ENCODE measurements at places on chromosomes 2 and 18.

- DNase-seq: no peak
Observed at GRCh38 chr2:194264586-194264985, 1392.4 kb upstream of the SLC39A10 start.

DNA sequence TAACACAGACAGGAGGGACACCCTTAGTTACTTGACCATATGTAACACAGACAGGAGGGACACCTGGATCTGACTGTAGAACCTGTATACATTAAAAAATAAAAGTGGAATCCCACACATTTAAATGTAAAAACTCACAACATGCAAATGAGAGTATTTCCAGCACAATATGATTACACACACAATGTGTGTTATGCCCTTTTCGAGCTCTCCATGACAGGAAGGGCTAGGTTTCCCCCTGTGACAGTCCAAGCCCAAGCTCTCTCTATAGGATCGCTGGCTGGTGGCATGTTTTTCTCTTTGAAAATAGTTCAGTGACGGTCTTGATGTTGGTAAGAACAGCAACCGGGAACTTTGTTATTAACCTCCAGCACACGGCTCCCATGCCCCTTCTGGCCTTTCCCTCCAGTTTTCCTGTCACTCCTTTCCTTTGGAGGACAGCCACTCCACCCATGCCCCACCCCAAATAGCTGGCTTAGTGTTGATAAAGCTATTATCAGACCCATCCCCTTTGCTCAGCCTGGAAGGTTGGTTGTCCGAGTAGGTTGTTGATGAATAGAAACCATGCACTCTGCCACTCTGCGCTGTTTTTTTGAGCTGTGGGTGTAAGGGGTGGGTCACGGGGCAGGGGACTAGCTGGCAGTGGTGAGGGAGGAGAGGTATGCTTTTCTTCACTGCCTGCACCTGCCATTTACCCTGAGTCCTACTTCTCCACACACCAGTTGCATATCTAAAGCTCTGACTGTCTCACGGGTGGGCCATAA lies 2.7 kb downstream of the RASGRP3 start:
- DNase-seq: no peak

GRCh38 chr2:129396980-129397599 lies 582.4 kb upstream of the RAB6C start:
- DNase-seq: no peak

- no peak for DNase-seq
Observed at GRCh38 chr2:67760995-67761394, 301.8 kb downstream of the C1D start.

- no peak for DNase-seq
Observed at GRCh38 chr2:29765721-29766120, 155.7 kb downstream of the ALK start.

- DNase-seq: no peak
Observed at GRCh38 chr2:156005531-156005930, 327.0 kb downstream of the NR4A2 start.

GRCh38 chr2:133360882-133361281 lies 207.4 kb downstream of the NCKAP5 start:
- DNase-seq: no peak

GRCh38 chr18:10376731-10377130 lies 77.7 kb upstream of the APCDD1 start:
- no peak for DNase-seq

- DNase-seq: no peak
Observed at GRCh38 chr2:216107760-216108159, 1.4 kb upstream of the XRCC5 start.

GRCh38 chr18:8351161-8351560 lies 258.1 kb upstream of the RAB12 start:
- DNase-seq: no peak

- DNase-seq: no peak
Observed at GRCh38 chr2:39608263-39608575, 57.5 kb upstream of the TMEM178A start.

DNA sequence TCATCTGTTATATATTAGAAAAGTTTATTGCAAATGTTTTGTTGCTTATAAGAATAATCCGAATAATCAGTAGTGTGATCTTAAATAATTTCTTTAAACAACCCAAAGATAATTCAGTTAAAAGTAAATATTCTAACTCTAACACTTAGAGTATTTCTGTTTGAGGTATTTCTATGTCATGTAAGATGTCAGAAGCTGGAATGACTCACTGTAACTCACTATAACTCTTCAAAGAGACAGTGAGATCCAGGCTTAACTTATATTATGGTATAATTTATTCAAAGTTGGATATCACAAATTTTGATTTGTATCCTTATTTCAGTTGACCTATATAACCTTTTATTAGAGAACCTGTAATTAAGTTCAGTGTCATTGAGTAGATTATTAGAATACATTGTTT lies 6.9 kb downstream of the MBD5 start:
- DNase-seq: no peak

DNA sequence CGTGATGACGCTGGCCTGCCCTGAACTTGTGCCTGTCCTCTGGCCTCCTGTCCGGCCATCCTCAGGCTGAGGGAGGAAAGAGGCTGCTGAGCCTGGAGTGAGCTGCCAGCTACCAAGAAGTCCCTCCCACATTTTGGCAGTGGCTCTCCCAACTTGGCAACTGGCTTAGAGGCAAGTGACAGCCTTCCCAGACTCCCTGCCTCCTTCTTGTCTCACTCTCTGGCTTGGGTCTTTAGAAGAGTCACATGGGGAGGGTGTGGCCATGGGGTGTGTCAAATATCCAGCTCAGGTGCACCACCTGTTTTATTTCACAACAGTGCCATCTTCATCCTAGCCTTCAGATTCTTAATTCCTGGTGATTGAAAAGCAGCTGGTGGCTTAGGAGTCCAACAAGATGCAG lies 222.9 kb downstream of the PRKCE start:
- DNase-seq: no peak

GRCh38 chr2:138601458-138602165 lies 100.0 kb downstream of the SPOPL start:
- no peak for DNase-seq

DNA sequence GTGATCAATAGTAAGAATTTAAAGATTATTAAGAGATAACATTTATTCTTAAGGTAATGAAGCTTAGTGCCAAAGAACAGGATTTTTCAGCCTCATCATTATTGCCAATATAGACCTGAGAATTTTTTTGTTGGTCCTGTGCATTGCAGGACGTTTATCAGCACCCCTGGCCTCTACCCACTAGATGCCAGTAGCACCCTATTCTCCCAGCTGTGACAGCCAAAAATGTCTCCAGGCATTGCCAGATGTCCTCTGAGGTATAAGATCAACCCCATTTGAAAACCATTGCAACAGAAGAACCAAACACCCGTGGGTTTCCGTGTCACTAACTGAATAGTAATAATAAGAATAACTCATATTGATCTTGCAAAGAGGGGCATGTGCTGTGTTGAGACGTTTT lies 700.0 kb upstream of the SOX11 start:
- DNase-seq: no peak

DNA sequence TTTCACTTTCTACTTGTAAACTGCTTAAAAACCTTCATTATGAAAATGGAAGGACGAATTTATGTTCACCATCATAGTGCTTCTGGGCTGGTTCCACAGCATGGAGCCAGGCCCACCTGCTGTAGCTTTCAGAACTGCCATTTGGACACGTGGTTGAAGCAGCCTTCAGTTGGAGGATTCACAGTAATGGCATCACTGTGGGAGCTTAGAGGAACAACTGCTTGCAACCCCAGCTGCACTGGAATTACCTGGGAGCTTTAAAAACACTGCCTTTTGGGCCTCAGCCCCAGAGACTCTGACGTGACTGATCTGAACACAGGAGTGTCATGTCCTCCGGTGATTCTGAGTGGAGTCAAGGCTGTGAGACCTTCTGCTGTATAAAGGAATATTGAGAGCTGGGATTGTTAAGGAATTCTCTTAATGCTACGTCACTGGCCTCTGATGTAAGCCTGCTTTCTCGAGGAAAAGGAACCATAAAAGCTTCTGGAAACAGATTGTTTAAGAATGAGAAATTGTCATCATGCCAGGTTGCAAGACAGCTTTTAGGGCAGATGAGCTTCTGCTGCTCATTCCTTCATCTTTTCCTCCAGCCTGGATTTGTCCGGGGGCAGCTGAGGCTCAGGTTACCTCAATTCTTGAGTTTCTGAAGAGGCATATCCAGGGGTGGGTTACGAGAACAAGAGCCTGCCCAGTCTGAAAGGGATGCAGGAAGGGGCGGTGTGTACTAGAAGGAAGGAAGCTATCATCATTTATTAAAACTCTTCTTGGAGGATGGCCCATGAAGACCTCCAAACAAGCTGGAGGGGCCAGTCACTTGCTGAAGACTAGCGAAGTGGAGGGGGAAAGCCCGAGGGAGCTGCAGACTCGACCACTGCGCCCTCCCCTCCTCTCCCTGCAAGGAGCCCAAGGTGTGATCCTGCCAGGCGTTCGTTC lies 1.3 kb upstream of the IL1R1 start:
- DNase-seq: no peak

DNA sequence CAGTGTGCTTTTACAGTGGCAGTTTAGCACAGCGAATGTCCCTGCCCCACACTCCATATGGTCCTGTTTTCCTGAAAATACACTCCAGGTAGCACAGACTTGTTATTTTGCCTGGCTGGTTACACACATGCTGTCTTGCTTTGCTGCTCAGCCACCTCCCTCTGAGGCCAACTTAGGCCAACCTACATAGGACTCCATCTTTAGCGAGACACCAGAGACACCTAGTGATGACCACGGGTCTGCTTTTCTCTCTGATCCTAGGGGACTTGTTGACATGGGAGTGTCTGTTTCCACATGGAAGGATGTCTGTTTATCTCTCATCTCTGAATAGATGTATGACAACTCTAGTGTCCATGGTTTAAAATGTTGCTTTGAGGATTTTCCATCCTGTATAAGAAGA lies 43.3 kb downstream of the PLEKHB2 start:
- DNase-seq: no peak

- DNase-seq: no peak
Observed at GRCh38 chr2:96626553-96626942, 11.6 kb downstream of the KANSL3 start.

GRCh38 chr2:105757433-105757832 lies 12.7 kb downstream of the NCK2 start:
- DNase-seq: no peak

DNA sequence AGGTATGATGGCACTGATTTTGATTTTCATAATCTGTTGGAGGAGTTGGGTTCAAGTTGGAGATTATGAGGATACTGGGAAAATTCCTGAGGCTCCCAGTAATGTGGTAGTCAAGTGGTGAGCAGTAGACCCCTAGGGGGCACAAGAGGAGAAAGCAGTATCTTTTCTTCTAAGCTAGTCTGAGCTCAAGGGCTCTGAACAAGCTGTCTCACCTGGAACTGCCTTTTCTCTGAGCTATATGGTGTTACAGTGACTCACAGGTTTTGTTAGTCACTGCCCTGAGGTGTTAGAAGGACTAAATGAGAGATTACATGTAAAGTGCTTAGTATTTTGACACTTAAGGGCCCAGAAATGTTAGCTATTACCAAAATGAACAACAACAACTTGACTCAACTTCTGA lies 42.2 kb downstream of the CD302 start:
- DNase-seq: no peak

GRCh38 chr2:15225131-15225530 lies 336.0 kb downstream of the NBAS start:
- DNase-seq: no peak

- DNase-seq: no peak
Observed at GRCh38 chr2:230759481-230760167, 47.0 kb downstream of the CAB39 start.

DNA sequence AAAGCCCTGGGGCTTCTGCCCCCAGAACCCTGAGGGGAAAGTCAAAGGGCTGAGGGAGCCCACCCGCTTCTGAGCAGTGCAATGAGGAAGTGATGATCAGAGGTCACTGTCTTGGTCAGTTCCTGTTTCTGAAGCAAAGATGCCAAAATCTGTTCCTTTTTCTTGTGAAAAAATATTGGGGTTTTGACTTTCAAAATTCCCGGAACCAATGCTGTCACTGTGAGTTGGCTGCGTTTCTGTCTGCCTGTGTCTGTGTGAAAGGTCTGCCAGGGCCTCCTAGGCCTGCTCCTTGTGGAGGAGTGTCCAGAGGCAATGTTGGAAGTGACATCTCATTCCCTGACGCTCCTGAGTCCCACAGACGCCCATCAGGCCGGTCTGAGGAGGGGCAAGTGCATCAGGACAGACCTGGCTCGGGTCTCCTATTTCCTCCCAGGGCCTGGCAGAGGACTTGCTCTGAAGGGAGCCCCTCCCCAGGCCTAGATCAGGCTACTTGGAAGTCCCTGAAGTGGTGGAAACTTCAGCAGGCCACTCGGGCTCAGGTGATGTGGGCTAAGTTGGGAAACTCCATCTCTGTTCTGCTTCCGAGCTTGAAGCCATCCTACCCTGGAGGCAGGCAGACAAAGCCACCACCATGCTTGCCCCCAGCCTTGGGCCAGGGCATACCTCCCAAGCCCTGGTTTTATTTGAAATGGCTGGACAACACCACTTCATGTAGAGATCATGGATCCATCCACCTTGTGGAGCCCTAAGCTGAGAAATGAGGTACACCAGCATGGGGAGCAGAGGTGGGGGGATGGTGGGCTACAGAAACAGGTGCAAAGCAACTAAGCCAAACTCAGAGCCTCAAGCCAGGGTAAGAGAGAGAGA lies 51.0 kb downstream of the PKDCC start:
- DNase-seq: no peak

DNA sequence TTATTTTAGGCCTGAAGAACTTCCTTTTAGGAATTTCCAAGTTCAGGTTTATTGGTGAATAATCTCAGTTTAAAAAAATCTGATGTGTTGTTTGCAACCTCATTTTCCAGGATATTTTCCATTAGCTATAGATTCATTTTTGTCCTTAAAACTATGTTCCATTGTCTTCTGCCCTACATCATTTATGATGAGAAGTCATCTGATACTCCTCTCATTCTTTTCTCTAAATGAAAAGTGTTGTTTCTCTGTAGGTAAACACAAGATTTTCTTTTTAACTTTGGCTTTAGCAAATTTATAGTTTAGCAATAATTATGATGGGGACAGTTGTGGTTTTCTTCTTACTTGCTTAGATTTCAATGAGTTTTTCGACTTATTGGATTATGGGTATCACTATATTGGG lies 427.3 kb downstream of the DCDC2C start:
- DNase-seq: no peak

- DNase-seq: no peak
Observed at GRCh38 chr2:170836027-170836426, 19.3 kb downstream of the GAD1 start.

GRCh38 chr2:157292853-157293252 lies 32.8 kb downstream of the ERMN start:
- DNase-seq: no peak

DNA sequence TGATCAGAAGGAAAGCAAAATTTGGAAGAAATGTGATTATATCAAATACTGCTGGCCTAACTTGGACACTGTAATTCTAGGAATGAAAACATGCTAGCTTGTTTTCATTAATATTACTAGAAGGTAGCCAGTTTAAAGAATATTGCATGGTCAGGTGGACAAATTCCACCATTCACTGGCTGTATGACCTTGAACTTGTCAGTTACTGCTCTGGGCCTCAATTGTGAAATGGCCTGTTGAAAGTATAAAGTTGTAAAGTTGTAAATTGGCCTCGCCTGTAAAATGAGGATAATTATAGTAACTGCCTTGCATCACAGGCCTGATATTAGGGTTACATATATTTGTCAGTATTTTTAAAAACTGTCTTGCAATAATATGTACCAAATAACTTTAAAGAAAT lies 398.4 kb upstream of the CHST9 start:
- DNase-seq: no peak

All from activated T-helper 1 cell treated with Interleukin-2 at 50 U/mL for 16 hours (primary cell).